Activated CD4-positive, CD25-positive, alpha-beta regulatory T cell (primary cell): ENCODE measurements at places on chromosomes 3 and 15.

- DNase-seq: no peak
Measured at GRCh38 chr15:36230776-36231175, 348.6 kb upstream of the CDIN1 start.

- peak; percentile 40 for DNase-seq
Measured at GRCh38 chr3:114221165-114221880, 16.1 kb downstream of the ZNF80 start.

GRCh38 chr15:47194718-47195117 lies 522.6 kb upstream of the SEMA6D start:
- DNase-seq: no peak

- DNase-seq: no peak
Measured at GRCh38 chr15:90060797-90061196, 41.5 kb downstream of the IDH2 start.

- DNase-seq: no peak
Measured at GRCh38 chr3:108223928-108224327, 1.7 kb upstream of the IFT57 start.

DNA sequence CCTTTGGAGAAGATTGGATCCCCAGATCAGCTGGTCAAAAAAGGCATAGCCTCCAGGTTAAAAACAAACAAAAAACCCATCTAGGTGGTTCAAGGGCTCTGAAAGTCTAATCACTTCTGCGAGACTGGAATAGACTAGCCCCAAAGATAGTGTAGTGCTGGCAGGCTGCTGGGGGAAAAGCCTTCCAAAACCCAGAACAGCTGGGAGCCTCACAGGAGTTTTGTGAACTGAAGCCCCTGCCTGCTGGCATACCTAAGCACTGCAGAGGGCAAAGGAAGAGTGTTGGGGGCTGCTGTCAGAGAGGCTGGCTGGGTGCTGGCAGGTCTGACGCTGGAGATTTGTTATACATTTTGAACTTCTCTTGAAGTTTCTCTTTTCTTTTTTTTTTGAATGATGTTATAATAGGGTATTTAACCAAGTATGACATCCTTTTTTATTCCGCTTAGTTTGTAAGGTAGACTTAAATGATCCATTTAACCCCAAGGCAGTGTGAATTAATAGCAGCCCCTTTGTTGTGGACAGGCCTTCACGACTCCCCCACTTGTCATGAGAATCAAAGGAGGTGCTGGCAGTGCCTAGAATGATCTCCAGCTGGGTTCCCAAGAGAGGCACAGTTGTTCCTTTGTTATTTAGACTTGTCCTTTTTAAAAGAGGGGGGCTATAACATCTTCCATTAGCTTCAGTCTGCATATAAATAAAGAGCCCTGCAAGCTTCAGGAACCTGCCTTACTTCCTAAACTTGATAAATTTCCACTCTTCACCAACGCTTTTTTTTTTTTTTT lies 53.9 kb downstream of the CRTC3 start:
- no peak for DNase-seq

DNA sequence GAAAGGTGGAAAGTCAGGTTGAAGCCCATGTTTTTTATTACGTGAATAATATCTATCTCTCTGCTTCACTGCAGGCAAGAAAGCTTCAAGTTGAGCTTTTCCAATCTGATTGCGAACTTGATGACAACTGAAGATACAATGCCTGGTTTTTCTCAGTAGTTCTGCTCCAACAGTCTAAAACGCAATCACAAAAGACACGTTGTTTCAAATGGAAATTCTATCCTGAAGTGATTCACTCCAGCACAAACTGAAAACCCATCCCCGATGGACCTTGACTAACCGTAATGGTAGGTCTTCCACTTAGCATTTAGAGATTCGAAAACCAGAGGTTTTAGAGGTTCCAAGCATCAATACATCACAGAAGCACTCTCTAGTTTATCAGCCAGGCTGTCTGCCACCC lies 10.6 kb downstream of the B4GALT4 start:
- DNase-seq: no peak

- no peak for DNase-seq
Measured at GRCh38 chr3:128080323-128081080, 28.3 kb downstream of the SEC61A1 start.

GRCh38 chr3:158847452-158847821 lies 45.6 kb downstream of the MFSD1 start:
- no peak for DNase-seq

- DNase-seq: no peak
Measured at GRCh38 chr3:172987273-172987672, 153.8 kb downstream of the SPATA16 start.

DNA sequence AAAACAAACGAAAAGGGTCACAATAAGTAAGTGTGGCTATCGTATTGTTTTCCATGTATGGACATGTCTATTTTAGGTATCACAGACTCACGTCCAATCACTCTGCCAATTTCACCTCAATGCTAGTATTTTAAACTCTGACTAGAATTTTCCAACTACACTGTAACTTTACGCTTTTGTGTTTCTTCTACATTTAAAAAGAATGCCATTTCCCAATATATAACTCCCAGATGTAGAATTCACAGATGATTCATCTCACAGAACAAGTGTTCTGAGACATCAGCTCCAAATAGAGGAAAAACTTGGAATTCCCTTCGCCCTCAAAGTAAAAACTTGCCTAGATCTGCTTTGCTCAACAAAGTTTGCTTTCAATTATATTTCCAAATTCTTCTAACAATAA lies 14.2 kb downstream of the LRIG1 start:
- no peak for DNase-seq

- no peak for DNase-seq
Measured at GRCh38 chr3:47533996-47534454, 20.5 kb upstream of the ELP6 start.

- peak; percentile 61 for DNase-seq
Measured at GRCh38 chr15:44195151-44195740, at the start of gene FRMD5. Gene FRMD5, minus strand, starts transcription at chr15:44195271.

- DNase-seq: no peak
Measured at GRCh38 chr3:156378871-156379270, 176.0 kb downstream of the SSR3 start.

DNA sequence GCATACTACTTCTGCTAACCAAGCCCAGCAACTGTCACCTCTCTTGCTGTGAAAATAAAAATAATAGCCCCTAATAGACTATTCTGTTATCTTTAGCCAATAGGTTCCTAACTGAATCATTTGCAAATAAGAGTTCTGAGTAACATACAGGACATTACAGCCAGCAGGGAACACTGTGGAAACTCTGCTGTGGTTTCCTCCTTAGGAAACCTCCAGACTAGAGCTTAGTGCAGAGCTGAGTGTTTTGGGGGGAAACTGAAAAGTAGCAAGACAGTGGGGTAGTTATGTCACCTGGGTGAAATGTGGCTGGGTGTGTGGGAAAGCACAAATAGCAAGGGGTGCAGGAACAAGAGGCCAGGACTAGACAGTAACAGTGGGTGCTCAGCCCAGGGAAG lies 32.4 kb downstream of the DZIP1L start:
- DNase-seq: no peak

- DNase-seq: no peak
Measured at GRCh38 chr3:122902326-122902725, 107.5 kb downstream of the SLC49A4 start.
